ENCODE measurements at places on chromosomes 11 and 22.

DNA sequence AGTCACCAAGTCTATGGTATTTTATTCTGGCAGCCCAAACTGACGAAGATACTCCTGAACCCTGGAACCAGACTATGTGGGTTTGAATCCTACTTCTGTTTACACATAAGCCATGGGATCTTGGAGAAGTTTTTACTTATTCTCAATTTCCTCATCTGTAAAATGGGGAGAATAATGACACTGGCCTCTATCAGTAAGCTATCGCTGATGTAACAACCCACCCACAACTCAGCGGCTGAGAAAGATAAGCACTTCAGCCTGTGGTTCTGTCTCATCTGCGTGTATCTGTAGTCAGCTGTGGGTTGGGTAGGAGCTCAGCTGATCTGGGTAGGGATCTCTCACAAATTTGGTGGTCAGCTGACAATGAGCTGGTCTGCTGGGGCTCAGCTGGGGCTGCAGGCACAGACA, 68.0 kb upstream of the ALX4 start:
- no peak for DNase-seq

- no peak for DNase-seq
Observed at GRCh38 chr11:19995145-19995544, 165.1 kb downstream of the DBX1 start.

- DNase-seq, result no peak
Observed at GRCh38 chr11:5301846-5302245, at the start of gene OR51B4. Gene OR51B4 (minus strand): TSS chr11:5301946. CDS start chr11:5301946, 0 bp downstream.

DNA sequence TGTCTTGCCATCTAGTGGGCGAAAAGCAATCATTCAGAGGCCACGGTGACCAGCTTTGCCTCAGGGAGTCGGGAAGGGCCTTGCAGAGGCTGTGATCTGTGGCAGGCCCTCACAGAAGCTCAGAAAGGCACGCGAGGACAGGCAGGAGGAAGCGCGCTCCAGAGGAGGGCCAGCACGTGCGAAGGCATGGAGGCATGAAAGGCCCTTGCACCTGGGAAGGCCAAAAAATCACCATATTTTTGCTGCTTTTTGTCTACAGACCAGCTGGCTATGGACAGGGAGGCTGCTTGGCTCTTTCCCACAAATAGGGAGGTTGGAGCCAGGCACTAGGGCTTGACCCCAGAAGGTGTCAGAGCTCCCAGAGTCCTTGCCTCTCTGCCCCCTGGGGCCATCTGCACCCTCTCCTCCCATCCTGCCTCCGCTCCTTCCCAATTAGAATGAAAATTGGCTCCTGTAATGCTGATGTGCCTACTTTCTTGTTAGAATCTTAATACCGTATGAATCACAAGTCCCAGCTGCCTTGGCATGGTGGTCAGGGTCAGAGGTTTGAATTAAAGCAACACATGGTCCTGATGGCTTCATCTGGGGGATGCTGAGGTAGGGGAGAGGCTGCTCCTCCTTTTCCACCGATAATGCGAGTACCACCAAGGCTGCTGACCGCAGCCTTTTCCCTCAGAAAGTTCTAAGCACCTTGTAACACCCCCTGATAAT, 69.1 kb downstream of the FEZ1 start:
- DNase-seq, result no peak

- DNase-seq, result no peak
Observed at GRCh38 chr11:28049338-28050216, 58.4 kb downstream of the KIF18A start.

DNA sequence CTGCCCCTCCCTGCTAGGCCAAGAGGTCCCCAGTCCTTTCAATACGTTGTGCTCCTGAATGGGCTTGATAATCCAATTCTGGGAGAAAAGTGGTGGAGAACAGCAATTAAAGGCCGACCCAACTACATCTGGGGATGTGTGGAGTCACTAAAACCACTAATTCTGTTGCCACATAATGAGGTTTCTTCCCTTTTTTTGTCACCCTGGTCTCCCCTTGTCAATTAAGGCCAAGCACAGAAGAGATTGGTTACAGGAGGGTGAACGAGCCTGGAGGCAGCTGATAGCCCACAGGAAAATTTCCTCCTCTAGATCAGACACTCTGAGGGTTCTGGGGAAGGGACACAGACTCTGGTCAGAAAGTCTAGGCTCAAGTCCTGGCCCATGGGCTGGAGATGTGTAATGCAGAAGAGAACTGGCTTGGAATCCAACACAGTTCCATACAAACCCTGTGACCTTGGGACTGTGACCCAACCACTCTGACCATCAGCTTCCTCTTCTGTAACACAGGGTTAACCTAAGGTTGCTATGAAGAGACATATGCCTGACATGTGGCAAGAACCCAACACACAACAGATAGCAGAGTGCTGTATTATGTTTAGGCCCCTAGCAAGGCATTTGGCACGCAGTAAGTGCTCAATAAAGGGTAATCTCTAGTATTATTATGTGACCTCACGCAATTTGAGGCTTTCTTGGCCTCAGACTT, 146.4 kb downstream of the CHST1 start:
- DNase-seq, result no peak

DNA sequence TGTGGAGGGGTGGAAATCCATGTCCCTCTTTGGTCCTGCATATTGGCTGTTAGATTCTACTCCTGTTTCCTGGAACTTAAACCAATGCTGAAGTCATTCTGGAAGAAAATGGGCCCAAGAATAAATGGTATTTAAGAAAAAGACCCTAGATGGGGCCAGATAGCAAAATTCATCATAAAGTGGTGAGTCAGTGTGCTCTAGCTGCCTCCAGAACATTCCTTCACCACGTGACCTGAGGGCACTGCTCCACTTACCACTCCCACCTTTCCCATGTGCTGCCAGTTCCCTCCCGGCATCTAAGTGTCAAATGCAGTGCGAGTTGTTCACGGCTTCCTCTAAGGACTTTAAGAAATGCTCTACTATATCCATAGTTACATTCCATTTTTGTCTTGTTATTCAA, 30.9 kb upstream of the NAP1L4 start:
- no peak for DNase-seq

- no peak for DNase-seq
Observed at GRCh38 chr11:109784536-109784935, 308.7 kb upstream of the ZC3H12C start.

GRCh38 chr11:27717801-27718229, 17.6 kb upstream of the BDNF start:
- no peak for DNase-seq

- no peak for DNase-seq
Observed at GRCh38 chr22:50218153-50218995, 17.6 kb downstream of the SELENOO start.

- no peak for DNase-seq
Observed at GRCh38 chr11:8933931-8934330, 1.2 kb upstream of the C11orf16 start.

- DNase-seq, result no peak
Observed at GRCh38 chr11:70445605-70446004, 47.3 kb downstream of the CTTN start.

GRCh38 chr22:46229701-46230100, 20.4 kb downstream of the CDPF1 start:
- DNase-seq, result no peak

DNA sequence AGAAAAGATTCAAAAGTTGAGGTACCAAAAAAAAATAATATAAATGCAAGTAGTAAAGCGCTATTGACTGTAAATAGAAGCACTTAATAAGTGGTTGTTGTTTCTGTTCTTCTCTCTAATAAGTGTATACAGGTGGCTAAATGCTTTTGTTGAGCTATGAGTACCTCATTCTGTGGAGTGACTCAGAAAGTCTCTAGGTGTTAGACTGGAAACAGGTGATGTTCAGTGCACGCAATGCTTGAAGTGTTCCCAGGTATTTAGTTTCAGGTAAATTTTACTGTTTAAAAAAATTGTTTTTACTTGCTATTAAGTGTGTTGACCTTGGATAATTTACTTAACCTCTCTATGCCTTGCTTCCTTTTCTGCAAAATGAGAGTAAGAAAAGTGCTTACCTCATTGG, 24.2 kb downstream of the POU2AF3 start:
- DNase-seq, result no peak

- no peak for DNase-seq
Observed at GRCh38 chr22:41507330-41508063, 36.8 kb downstream of the POLR3H start.

- DNase-seq, result no peak
Observed at GRCh38 chr11:9571071-9571762, 2.3 kb upstream of the WEE1 start.

- no peak for DNase-seq
Observed at GRCh38 chr22:31602259-31602952, 59.6 kb downstream of the PISD start.

- DNase-seq, result no peak
Observed at GRCh38 chr11:115247361-115247760, 256.9 kb downstream of the CADM1 start.

GRCh38 chr22:41023299-41023623, 69.1 kb upstream of the EP300 start:
- no peak for DNase-seq

- DNase-seq, result no peak
Observed at GRCh38 chr22:37953062-37953436, 352 bp downstream of the C22orf23 start.

- DNase-seq, result no peak
Observed at GRCh38 chr22:20256551-20257211, 11.4 kb downstream of the RTN4R start.

DNA sequence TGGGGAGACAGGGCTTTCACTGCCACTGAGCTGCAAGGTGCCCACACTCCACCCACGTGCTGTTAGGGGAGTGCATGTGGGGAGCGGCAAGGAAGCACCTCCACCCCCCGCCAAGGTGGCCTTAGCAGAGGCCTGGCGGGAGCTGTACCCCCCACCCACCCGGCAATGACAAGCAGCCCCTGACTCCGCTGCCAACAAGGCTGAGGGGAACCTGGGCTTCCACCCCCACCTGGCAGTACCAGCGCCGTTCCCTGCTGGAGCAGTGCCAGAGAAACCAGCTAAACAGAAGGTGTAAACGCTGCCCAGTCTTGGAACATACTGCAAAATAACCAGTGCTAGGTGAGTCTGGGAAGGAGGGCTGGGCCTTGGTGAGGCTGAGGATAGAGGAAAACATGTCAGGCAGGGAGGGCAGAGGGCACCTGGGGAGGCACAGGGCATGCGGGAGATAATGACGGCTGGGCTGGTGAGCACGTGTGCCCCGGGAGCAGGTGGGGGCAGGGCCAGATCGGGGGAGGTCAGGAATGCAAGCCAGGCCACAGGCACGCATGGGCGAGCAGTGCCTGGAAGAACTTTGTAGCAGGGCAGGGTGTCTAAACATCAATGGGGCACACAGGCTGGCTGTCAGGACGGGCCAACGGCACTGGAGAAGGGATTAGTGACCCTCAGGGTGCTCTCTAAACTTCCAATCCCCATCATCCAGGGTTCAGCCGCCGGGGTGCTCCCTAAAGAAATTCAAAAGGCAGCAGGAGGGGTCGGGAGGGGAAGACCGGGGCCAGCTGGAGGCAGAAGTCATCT, 6.6 kb downstream of the CERK start:
- DNase-seq, result no peak

GRCh38 chr22:43643387-43643786, 168.7 kb downstream of the EFCAB6 start:
- no peak for DNase-seq

GRCh38 chr22:17707526-17707925, 66.7 kb downstream of the BID start:
- no peak for DNase-seq

- no peak for DNase-seq
Observed at GRCh38 chr11:79220171-79220570, 220.7 kb downstream of the TENM4 start.

DNA sequence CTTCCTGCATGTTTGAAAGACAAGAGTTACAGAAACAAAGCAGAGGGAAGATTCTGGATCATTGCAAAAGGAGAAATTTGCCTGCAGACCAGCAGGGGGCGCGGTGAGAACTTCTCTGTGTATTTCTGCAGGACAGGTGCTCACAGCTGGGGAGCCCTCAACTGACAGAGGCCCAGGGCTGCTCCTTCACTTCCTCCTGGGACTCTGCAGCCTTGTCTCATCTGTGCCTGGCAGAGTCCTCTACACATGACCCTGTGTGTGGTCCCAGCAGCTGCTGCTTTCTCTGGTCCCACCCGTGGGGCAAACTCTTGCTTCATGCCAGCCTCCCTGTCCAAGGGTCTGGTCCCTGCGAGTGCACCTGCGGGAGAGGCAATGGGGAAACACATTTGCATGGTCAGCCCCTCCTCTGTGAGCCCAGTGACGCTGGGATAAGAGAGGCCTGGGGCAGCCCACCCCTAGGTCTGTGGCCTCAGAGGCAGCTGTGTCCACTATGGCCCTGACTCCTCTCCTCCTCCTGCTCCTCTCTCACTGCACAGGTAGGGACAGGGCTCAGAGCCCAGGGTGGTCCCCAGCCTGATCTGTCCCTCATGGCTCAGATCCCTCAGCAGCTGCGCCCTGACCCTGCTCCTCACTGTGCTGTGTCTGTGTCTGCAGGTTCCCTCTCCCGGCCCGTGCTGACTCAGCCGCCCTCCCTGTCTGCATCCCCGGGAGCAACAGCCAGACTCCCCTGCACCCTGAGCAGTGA, 43.2 kb upstream of the VPREB1 start:
- no peak for DNase-seq

DNA sequence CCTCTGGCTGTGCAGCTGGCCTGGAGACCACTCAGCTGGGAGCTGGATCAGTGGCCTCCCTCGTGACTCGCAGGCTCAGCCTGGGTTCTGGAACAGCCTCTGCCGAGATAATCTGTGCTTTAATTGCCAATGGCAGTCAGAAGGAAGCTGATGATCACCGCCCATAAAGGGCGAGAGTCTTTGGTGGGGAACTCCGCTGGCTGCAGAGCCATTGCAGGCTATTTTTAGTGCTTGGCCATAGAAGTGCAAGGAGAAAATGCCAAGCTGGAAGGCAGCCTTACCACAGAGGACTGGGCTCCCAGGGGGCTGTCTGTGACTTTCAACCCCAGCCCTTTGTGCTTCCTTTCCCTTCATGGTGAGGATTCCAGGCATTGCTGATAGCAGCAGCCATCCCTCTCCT, 62.2 kb upstream of the TENM4 start:
- no peak for DNase-seq

- DNase-seq, result no peak
Observed at GRCh38 chr11:92449780-92450179, 225.2 kb downstream of the FAT3 start.

GRCh38 chr11:103681855-103682254, 354.6 kb upstream of the DDI1 start:
- no peak for DNase-seq

- DNase-seq, result no peak
Observed at GRCh38 chr11:22920939-22921565, 60.8 kb upstream of the CCDC179 start.

DNA sequence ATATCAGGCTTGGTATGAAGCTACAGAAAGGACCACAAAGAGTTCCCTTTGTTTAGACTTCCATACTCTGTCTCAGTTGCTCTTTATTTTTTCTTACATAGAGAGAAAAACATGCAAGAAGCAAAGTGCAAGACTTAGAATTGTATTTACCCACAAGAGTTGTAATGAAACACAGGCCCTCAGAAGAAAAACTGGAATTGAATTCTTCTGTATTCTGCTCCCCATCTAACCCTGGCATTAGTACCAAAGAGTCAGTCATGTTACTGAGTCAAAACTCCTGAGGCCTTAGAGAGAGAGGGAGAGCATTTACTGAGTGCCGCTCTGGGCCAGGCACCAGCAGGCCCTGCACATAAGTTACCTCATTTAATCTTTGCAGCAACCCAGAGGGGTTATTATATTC, 43.9 kb upstream of the DLAT start:
- no peak for DNase-seq

- DNase-seq, result no peak
Observed at GRCh38 chr22:31062566-31063230, 18.4 kb upstream of the SMTN start.

- no peak for DNase-seq
Observed at GRCh38 chr11:3810446-3810845, 2.1 kb downstream of the PGAP2 start.

All from stimulated activated CD8-positive, alpha-beta memory T cell treated with anti-CD3 and anti-CD28 coated beads, Interleukin-2, amount 100 ng/mL, for 48 hours (primary cell).